Activated naive CD8-positive, alpha-beta T cell treated with anti-CD3 and anti-CD28 coated beads for 36 hours (primary cell): ENCODE measurements at places on chromosomes 12 and 14. TPM values are rescaled to one million over a fixed set of nuclear protein-coding genes. Genes with fewer than 3 reads are reported as not detected.

The ARHGAP9 gene
- 154 TPM for total RNA-seq

The FAM90A1 gene
- 0.40 TPM for total RNA-seq

DNA sequence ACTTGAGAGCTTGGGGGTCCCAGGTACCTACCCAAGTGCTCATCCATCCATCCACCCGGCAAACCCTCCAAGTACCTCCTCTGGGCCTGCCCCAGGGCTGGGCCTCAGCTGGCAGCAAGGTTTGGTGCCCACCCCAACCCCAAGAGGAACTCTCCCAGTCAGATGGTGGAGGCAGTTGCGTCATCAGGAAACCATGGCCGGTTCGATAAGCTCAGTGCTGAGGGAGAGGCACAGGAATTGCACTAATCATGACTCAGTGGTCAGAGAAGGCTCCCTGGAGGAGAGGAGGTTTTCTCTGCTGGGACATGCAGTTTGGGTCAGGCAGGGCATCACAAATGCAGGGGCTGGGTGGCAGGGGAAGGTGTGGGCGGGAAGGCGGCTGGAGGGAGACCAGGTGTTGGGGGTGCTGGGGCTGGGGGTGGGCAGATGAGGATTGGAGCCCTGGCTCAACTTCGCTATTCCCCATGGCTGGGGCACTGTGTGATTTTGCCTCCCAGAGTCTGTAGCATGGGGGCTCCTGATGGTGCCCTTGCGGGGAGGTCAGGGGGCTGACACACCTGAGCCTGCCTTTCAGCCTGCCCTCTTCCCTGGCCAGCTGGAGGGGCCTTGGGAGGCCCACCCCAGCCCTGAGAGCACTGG is 32.2 kb downstream of the SH2B3 start:
- no peak for DNase-seq

DNA sequence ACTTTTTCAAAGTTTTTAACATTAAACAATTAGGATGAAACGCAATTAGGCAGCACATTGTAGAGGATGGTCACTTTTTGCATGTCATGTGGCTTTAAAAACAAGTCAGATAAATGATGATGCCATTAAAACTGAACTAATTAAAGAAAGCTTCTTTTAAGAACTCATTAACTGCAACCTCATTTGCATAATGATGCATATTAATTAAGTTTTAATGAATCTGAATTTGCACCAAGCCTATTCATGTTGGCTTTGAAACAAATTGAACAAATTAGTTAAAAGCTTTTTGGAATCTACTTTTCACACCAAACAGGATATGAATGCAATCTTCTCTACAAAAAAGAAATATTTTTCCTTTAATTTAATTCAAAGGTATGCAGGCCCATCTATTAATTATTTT is 499.0 kb downstream of the VRK1 start:
- DNase-seq = no peak

The CLEC4A gene
- 0.28 TPM for total RNA-seq

DNA sequence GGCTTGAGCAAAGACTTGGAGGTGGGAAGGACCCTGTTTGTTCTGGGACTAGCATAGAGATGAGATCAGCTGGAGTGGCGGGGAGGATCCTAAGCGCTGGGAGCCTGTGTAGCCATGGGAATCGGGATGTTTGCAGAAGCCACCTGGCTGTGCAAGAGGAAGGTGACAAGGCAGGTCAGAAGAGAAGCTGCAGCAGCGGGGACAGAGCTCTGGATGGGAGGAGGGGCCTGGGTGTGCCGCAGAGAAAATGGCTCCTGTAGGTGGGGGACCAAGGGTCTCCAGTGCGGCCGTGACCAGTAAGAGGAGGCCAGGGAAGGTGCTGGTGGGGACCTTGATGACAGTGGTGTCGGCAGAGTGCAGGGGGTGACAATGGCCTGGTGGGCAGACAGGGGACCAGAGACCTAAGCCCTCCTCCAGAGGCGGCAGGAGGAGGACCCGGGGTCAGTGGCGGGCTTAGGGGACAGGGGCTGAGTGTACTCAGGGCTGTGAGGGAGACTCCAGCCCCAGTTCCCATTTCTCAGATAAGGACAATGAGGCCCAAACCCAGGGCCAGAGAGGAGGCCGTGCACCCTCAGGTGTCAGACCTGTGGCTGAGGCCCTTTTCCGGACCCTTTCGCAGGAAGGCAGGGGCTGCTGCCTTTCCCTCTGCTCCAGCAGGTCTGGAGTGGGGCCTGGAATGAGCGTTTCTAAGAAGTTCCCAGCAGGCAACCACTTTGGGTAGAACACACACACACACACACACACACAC is 206.6 kb upstream of the RTL1 start:
- DNase-seq = no peak

- DNase-seq = no peak
These were observed 137.4 kb downstream of the SLC16A7 start for GRCh38 chr12:59733200-59733599.
